ENCODE measurements at places on chromosomes 16 and 17. TPM values are rescaled to one million over a fixed set of nuclear protein-coding genes. Genes with fewer than 3 reads are reported as not detected.

The CD19 gene
- total RNA-seq: not detected

The CRYBA1 gene
- not detected for total RNA-seq

The HSD17B2 gene
- total RNA-seq: not detected

GRCh38 chr17:73194514-73195222, 1.8 kb downstream of the COG1 start:
- DNase-seq: no peak

DNA sequence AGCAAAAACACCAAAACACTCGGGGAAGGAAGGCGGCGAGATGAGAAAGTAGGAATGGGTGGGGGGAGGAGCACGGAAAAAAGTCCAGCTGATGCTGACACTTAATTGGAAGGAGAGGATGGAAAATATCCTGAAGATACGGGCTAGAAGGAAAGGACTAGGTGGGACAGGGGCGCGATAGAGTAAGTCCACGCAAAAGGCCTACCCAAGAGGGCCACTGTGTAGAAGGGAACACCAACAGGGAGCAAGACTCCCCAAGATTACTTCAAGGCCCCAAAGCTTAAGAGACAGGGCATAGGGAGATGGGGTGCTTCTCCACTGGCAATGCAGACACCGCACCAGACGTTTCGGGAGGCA, 736 bp downstream of the APPBP2 start:
- DNase-seq: no peak

The CRYM gene
- total RNA-seq: not detected

DNA sequence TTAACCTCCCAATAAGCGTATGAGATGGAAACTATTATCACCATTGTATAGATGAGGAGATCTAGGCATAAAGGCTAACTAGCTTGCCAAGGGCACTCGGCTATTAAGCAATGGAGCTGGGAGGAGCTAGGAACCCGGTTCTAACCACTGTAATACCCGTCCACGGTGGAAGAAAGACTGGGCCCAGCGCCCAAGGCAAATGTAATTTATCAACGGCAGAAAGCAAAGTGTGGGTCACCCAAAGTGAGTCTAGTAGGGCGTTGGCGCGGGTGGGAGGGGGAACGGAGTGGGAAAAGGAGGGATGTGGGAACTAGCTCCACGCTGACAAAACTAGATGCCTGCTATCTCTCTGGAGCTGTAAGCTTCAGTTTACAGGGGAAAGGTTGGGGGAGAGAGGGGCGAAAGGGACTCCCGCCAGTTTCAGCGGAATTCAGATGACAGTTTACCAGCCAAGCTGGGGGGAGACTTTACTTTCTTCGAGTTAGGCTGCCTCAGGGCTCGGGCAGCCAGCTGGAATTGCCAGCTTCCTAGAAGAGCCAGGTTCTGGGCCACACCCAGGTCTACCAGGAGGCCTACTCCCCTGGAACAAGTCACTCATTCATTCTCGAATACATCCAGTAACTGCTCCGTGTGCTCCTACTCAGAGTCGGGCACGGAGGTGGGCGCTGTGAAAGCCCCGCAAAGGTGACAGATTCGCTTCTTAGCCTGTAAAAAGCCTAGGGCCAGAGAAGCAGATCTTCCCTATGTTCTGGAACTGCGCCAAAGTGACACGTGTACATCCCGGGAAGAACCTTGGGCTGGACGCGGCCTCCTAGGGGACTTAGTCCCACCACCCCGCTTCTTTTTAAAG, 837 bp downstream of the LRRC59 start:
- DNase-seq: peak; percentile 71

DNA sequence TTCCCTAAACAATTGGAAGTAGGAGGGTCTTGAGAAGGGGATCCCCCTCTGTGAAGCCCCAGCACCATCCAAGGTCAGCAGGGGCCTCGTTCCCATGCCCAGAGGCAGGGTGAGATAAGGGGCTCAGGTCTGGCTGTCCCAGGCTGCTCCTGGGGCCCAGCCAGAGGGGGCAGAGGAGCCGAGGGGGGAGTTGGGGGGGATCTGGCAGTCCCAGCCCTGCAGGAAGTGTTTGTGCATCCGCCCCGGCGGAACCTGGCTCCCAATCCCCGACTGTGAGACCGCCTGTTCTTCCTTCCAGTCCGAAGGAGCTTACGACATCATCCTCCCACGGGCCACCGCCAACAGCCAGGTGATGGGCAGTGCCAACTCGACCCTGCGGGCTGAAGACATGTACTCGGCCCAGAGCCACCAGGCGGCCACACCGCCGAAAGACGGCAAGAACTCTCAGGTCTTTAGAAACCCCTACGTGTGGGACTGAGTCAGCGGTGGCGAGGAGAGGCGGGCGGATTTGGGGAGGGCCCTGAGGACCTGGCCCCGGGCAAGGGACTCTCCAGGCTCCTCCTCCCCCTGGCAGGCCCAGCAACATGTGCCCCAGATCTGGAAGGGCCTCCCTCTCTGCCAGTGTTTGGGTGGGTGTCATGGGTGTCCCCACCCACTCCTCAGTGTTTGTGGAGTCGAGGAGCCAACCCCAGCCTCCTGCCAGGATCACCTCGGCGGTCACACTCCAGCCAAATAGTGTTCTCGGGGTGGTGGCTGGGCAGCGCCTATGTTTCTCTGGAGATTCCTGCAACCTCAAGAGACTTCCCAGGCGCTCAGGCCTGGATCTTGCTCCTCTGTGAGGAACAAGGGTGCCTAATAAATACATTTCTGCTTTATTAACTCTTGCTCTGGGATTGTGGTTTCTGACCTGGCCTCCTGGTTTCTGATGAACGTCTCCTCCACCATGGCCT, 14.9 kb downstream of the GPRC5C start:
- DNase-seq: peak; percentile 55

The MT1F gene
- total RNA-seq: 4.2 TPM

The METRNL gene
- total RNA-seq: 19.6 TPM

DNA sequence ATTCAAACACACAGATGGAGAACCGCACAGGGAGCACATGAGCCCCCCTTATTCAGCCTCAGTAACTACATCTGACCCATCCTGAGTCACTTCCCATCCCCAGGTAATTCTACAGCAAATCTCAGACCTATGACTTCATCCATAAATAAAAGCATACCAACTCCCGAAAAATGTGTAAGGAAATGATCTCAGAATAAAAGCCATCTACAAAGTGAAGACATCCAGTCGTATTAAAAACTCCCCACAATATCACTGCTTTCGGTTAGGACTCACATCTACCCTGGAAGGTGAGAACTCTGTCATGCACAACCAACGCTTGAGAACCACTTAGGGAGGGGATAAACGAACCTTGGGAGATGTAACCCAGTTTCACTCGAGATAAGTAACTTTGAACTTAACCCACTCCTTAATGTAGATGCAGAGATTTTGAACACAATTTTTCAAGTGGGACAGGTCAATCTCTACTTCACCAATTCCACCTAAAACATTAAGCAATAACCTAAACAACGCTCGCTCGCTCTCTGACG, 1.3 kb downstream of the USP36 start:
- DNase-seq: peak; percentile 75

DNA sequence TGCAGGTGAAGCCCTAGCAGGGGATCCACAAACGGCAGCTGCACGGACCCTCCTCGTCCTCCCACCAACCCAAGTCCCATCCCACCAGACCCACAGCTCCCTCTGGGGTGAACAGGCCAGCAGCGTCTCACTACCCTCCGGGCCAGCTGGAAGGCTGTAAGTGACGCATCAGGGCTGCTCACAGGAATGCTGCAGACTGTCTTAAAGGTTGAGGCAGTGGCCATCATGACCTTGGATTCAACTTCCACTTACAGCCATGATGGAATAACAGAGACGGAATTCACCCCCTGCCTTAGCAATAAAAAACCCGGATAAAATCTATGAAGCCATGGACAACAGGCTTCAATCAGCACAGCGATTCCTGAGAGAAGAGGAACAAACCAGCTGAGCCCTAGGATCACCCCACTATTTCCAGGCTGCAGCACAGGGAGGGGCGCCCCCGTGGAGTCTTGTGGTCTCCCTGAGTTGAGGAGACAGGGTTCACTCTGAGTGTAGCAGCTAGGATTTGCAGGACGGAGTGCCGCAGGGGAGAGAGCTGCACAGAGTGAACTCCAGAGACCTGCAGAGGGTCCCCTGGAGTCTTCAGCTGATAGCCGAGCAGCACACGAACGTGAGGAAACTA, 10.5 kb downstream of the FAM83G start:
- DNase-seq: no peak

DNA sequence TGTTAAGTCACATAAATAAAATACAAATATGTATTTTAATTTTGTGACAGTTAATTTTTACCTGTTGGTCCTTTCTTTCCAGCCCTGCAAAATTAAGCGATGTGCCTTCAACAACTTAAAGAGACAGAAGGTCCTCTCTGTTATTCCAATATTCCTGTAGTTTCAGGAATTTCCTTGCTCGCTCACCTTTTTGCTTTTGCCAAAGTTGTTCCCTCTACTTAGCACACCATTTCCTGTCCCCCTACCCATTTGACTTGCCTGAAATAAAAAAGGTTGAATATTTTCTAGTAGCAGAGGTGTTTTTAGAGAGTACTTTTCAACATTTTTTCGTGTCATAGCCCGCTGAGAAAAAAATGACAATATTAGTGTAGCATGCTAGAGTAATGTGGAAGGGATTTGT, 556 bp upstream of the MYH2 start:
- DNase-seq: no peak

DNA sequence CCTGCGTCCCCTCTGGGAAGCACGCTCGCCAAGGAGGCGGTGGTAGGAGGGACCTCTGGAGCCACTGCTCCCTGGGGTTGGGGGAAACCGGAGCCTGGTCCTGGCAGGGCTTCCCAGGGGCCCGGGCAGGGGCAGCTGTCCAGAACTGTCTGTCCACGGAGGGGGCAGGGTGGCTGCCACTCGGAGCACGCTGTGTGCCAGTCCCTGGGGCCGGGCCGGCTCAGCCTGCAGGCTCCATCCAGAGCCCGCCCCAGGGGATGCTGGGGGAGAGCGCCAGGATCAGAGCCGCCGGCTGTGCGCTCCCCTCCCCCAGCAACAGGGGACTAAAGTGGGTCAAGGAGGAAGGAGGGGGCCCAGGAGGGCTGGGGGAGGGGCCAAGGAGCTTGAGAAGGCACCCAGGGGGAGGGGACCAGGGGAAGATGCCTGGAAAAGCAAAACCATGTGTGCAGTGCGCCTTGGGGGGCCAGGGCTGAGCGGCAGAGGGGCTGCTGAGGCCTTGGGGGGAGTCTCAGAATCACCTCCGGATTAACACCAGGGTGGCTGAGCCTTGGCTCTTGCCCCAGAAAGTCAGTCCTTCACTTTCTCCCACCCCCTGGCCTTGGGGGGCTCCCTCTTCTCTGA, 21.3 kb downstream of the ZNF423 start:
- no peak for DNase-seq

The MILR1 gene
- not detected for total RNA-seq

GRCh38 chr17:1480747-1481465, 11.6 kb downstream of the MYO1C start:
- DNase-seq: no peak

DNA sequence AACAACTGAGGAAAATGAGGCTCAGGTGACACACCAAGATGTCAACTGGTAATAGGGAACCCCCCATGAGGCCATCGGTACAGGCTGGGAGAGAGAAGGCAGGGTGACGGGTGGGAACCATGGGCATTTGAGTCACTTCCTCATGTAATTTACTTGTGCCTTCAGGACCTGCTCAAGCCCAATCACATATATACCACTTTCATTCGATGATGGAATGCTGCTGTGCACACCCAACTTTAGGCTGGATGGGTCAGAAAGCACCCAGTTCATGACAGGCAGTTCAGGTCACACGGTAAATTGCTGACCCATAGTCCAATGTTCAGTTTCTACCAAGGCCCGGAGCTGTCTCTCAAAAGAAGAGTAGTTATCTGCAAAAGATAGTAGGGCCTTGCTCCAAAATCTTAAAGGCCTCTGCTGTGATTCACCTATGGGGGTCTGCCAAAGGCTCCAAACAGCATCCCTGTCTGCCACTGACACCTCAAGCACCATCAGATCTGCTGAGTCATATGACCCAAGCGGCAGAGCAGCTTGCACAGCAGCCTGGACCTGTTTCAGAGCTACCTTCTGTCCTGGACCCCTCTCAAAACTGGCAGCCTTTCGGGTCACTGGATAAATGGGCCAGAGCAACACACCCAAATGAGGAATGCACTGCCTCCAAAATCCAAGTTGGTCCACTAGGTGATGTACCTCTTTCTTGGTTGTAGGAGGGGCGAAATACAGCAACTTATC, 24.7 kb downstream of the ZZEF1 start:
- no peak for DNase-seq

DNA sequence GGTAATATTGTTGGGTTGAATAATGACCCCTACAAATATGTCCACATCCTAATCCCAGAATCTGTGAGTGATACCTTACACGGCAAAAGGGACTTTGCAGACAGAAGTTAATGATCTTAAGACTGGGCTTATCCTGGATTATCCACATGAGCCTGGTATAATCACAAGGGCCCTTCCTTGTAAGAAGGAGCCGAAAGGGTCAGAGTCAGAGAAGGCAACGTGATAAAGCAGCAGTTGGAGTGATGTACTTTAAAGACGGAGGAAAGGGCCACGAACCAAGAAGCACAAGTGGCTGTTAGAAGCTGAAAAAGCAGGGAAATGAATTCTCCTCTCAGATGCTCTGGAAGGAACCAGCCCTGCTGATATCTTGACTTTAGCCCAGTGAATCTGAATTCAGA, 137.8 kb downstream of the UTP18 start:
- DNase-seq: no peak

The NOS2 gene
- 0.05 TPM for total RNA-seq

Measured in activated CD4-positive, alpha-beta T cell treated with anti-CD3 and anti-CD28 coated beads, Interleukin-2, amount 10 ng/mL, durations not matched to agents 24 days and 14 days (primary cell).